PC-9 (cell line): ENCODE measurements at places on chromosomes 1 and 21. TPM values are rescaled to one million over a fixed set of nuclear protein-coding genes. Genes with fewer than 3 reads are reported as not detected.

The TLR5 gene
- 2.5 and 3.4 TPM in 2 replicates for total RNA-seq

The PRR9 gene
- total RNA-seq, result not detected in 2 replicates

The KMO gene
- total RNA-seq, result 0.07 TPM in 1 of 2 replicates, not detected in the other

DNA sequence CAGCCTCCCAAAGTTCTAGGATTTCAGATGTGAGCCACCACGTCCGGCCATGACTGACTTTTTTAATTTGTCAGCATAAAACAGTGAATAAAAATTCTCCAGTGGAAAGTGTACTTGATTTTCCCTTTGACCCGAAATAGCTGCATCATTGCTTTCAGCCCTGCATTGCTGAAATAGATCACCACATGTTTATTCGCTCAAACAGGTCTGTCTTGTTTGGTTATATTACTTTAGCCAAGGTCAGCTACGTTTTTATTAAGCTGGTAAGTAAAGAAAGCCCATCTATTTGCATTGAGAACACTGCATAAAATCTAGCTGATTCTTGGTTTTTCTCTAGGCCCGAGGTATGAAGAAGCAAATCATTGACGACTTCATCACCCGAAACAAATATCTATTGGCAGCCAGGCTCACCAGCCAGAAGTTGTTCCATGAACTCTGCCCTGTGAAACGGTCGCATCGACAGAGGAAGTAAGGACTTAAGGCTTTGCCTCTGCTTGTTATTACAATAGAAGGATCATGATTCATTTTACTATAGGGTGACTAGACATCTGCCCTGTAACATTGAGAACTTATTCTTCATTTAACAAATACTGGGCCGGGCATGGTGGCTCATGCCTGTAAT lies 25.6 kb downstream of the AGMAT start:
- peak; percentile 44 for DNase-seq

GRCh38 chr1:68675336-68675735 lies 178.5 kb upstream of the DEPDC1 start:
- no peak for DNase-seq

GRCh38 chr1:26727476-26727875 lies 31.7 kb downstream of the ARID1A start:
- DNase-seq, result no peak

- no peak for DNase-seq
Measured at GRCh38 chr1:228828151-228828550, 92.9 kb downstream of the RHOU start.
